NB4 (cell line): ENCODE measurements at places on chromosomes 3 and 15.

DNA sequence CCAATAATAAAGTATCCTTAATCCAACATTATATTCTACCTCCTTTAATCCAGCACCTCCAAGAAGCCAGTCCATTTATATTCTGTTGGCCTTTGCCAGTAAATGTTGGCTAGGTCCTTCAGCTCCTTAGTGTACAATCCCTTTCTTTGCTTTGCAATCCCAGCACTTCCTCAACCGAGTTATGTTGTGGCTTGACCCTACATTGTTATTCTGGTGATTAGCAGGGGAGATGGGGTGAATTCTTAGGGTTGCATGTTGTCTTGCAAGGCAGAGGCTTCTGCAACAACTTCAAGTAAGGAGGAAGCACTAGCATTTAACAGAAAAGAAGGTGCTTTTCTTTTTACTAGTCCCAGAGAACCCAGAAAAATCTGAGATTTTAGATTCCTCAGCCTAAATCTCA, 127.2 kb downstream of the CD47 start:
- DNase-seq, result no peak

GRCh38 chr15:79090487-79091203, at the start of gene RASGRF1:
TSS of gene RASGRF1 (minus strand) at chr15:79090780. CDS start at chr15:79090498, 282 bp downstream.
- DNase-seq, result no peak

- no peak for DNase-seq
Observed at GRCh38 chr15:34793901-34794300, 1.4 kb downstream of the ACTC1 start.

DNA sequence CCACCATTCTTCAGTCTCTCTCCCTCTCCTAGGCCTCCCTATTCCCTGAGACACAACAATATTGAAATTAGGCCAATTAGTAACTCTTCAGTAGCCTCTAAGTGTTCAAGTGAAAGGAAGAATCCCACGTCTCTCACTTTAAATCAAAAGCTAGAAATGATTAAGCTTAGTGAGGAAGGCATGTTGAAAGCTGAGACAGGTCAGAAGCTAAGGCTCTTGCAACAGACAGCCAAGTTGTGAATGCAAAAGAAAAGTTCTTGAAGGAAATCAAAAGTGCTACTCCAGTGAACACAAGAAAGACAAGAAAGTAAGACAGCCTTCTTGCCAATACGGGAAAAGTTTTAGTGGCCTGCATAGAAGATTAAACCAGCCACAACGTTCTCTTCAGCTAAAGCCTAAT, 41.3 kb downstream of the PPM1L start:
- DNase-seq, result no peak

GRCh38 chr15:68526269-68526668, 52.5 kb upstream of the CORO2B start:
- no peak for DNase-seq

DNA sequence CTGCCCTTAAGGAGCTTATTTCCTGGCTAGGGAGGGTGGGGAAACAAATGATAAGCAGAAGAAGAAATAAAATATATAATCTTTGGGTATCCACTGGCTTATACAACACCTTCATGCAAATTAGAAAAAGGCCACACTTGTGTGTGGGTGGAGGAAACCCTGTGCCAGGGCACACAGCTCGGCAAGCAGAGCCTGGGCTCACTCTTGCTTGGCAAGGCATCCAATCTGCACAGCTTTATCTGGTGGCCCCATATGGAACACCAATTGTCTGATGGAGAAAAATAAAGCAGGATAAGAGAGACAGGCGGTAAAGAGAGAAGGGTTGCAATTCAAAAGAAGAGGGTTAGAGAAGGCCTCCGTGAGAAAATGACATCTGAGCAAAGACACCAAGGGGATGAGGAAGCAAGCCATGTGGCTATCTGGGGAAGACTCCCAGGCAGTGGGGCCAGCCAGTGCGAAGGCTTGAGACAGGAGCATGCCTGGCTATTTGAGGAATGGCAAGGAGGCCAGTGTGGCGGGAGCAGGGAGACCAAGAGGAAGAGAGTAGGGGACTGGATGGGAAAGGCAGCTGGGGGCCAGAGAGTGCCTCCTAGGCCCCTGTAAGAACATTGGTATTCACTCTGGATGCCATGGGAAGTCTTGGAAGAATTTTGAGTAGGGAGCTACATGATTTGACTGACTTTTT, 22.5 kb upstream of the VPS8 start:
- no peak for DNase-seq

DNA sequence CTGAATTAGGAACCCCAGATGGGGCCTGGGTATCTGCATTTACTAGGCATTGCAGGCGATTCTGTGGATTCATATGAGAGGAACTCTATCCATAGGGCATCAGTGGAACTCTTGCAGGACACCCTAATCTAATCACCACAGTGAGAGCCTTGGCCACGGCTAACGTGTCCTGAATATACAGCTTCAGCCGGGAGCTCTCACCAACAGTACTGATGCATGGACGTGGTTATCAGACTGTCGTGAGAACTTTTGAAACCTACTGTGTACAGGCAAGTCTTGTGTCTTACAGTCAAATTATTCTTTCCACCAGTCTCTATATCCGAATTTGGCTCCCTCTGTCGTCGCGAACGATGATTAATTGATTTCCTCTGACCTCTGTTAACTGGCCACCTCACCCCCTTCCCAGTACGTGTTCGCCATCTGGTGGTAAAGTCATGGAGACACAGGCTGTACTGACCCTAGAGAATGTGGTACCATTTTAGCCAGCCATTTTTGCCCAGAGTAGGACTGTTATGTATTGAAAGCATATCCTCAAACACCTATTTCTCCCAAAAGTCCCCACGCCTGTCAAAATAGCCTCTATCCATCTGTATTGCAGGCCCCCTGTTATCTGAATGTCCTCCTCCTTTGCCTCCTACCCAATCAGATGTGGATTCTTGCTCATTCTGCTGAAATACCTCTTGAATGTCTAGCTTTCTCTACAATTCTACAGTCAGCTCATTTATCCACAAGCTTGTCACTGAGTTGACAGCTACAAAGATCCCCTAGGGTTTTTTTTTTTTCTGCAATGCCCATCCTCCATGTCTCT, 39.7 kb downstream of the GLDN start:
- DNase-seq, result peak; percentile 82

DNA sequence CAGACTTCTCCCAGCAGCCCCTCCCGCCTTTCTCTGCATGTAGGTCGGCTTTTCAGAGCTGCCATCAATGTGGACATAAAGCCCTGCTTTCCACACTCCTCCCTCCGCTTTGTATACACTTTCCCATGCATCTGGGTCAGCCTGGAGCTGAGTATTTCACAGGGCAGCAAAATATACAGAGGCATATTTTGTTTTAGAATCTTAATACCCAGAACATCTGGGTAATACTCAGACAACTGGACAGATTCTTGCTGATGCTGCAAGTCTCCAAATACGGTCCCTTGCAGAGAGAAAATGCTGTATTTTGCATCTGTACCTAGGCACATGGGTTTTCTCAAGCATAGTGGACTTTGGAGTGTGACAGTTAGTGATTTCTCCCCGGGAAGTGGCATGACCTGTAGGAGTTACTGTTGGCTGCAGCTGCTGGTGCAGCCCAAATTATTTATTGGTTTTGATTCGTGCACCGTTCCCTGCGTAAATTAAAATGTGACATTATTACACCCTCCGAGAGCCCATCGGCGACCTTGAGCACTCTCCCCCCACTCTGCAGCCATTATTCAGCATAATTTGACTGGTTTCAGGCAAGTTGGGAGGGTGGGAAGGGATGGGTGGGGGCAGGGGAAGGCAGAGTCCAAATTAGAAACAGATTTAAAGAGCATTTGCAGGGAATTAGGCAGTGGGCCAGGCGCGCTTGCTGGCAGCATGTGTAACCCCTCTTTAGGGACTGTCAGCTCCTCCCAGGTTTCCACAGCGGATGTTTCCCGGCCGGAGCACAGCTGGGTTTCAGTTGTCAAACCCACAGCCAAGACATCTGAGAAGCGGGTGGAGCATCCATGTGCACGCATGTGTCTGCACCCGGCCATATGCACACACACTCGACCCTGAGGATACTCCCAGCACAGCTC, 100.8 kb downstream of the CPN2 start:
- DNase-seq, result no peak
